Fibroblast of lung (primary cell): ENCODE measurements at places on chromosomes 5 and 9. TPM values are rescaled to one million over a fixed set of nuclear protein-coding genes. Genes with fewer than 3 reads are reported as not detected.

The ENTREP1 gene
- 0.03 and 0.06 TPM in 2 replicates for polyA plus RNA-seq

The ASPN gene
- 4.1 and 5.5 TPM in 2 replicates for polyA plus RNA-seq

The CTXN3 gene
- polyA plus RNA-seq, result not detected in 2 replicates

The SMARCA2 gene
- 36.8 and 46.7 TPM in 2 replicates for polyA plus RNA-seq

The DAPK1 gene
- polyA plus RNA-seq, result 1.1 and 5.1 TPM in 2 replicates

The CATSPER3 gene
- polyA plus RNA-seq, result 0.12 and 0.32 TPM in 2 replicates

The INSL4 gene
- not detected in 2 replicates for polyA plus RNA-seq
